Esophagus muscularis mucosa (tissue), 4 donors: ENCODE measurements at places on chromosomes 5 and 9.

- H3K27ac ChIP-seq, result no peak overlapping the region
- no peaks in the 10 kb centered on the region for H3K36me3 ChIP-seq
- no peak overlapping the region for H3K4me3 ChIP-seq
- H3K4me1 ChIP-seq, result no peaks in the 10 kb centered on the region
- no peaks in the 10 kb centered on the region for H3K27me3 ChIP-seq
- no peak for DNase-seq
These were observed 72.5 kb upstream of the DAPK1 start for GRCh38 chr9:87425202-87425601.

DNA sequence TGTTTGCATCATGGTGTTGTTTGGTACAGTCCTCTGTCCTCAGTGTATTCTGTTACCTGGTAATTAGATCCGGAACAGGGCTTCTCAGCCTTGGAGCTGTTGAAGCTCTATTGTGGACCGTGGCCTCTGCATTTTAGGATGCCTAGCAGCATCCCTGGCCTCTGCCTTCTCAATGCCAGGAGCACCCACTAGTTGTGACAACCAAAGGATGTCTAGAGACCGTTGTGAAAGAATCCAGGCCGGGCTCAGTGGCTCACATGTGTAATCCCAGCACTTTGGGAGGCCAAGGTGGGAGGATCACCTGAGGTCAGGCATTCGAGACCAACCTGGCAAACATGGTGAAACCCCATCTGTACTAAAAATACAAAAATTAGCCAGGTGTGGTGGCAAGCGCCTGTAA, 159.6 kb downstream of the CACNA1B start:
- H3K27me3 ChIP-seq, result no peaks in the 10 kb centered on the region
- no peaks in the 10 kb centered on the region for H3K36me3 ChIP-seq
- no peak overlapping the region for H3K4me3 ChIP-seq
- no peak overlapping the region for H3K27ac ChIP-seq
- DNase-seq, result no peak

DNA sequence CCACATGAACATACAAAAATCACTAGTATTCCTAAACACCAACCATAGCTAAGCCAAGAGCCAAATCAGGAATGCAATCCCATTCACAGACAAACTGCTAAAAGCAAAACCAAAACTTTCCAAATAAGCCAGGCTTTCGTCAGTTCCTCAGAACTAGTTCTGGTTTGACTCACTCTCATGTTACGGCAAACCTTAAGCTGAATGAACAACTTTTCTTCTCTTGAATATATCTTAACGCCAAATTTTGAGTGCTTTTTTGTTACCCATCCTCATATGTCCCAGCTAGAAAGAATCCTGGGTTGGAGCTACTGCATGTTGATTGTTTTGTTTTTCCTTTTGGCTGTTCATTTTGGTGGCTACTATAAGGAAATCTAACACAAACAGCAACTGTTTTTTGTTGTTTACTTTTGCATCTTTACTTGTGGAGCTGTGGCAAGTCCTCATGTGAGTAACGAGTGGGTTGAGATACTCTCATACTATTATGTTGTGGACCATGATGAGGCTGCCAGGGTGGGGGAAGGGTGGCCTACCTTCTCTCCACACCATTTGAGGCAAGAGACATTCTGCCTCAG, at the start of gene PDCD1LG2:
PDCD1LG2 (plus strand) TSS at position 172 of the 572 bp plus-strand sequence. CDS start 12,016 bp downstream, outside the sequence.
- peaks cover 14% of the 10 kb centered on the region for H3K4me1 ChIP-seq
- H3K4me3 ChIP-seq, result peak within 1 kb of the TSS; percentile 23
- DNase-seq, result no peak

DNA sequence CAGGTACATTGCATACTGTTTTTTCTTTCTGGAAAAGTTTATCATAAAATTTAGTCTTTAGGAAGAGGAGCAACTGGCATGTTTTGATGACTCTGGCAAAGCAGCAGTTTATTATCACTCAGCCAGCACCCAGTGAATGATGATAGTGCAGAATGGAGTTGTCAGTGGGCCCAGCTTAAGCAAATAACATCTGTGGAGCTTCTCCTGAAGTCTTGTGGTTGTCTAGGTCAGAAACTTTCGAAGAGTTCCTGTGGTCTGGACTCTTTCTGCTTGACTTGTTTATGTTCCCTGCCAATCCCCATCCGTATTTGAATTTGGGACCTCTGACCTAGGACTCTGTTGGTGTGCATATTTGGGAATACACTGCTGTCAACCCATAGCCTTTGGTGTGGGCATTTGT, 38.1 kb upstream of the C5orf47 start:
- H3K4me1 ChIP-seq, result peaks cover 29% of the 10 kb centered on the region
- H3K27me3 ChIP-seq, result no peaks in the 10 kb centered on the region

- H3K36me3 ChIP-seq, result no peaks in the 10 kb centered on the region
- no peak overlapping the region for H3K4me3 ChIP-seq
- no peak for DNase-seq
- no peaks in the 10 kb centered on the region for H3K4me1 ChIP-seq
These were observed 669.7 kb downstream of the MAT2B start for GRCh38 chr5:164175083-164175482.

GRCh38 chr9:95171001-95171400, 146.5 kb downstream of the FANCC start:
- no peaks in the 10 kb centered on the region for H3K27me3 ChIP-seq
- H3K4me3 ChIP-seq, result no peak overlapping the region
- peaks cover 76% of the 10 kb centered on the region for H3K4me1 ChIP-seq
- no peaks in the 10 kb centered on the region for H3K36me3 ChIP-seq
- peak overlapping the region; percentile 67 for H3K27ac ChIP-seq
- DNase-seq, result no peak

DNA sequence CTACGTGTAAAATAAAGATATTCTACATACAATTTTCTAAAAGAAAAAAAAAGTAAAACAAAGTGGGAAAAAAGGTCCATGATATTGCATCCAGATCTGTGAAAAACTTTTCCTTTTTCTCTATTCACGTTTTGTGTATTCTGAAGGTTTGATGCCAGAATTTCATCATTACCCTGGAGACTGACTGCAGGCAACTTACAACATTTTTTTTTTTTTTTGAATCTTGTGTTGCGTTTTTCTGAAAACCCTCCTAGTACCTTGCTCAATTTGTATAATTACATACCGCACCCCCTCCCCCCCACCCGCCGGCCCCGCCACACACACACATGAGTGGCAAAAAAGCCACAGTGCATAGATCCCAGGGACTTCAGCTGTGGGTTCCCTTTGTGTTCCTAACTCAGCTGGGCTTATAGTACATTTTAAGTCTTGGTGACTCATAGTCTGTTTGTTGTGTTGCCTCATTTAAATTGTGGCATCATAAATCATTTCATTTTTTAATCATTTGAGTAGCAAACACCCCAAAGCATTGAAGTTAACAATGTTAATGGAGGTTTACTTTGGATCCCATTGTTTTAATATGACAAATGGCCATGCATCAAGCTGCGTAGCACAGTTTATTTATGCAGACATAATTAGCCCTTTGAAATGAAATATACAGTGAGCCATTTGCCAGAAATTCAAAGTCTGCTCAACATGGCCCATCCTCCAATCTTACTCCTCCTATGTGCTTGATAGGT, 36.0 kb downstream of the PRDM6 start:
- peaks cover 14% of the 10 kb centered on the region for H3K4me1 ChIP-seq
- H3K27ac ChIP-seq, result no peak overlapping the region
- no peaks in the 10 kb centered on the region for H3K36me3 ChIP-seq
- DNase-seq, result no peak

GRCh38 chr5:171205375-171205774, 103.7 kb upstream of the TLX3 start:
- no peak for DNase-seq
- no peaks in the 10 kb centered on the region for H3K27me3 ChIP-seq
- no peaks in the 10 kb centered on the region for H3K36me3 ChIP-seq

GRCh38 chr5:107253246-107253645, 417.5 kb downstream of the EFNA5 start:
- H3K36me3 ChIP-seq, result no peaks in the 10 kb centered on the region
- no peak overlapping the region for H3K4me3 ChIP-seq
- no peak overlapping the region for H3K27ac ChIP-seq
- H3K4me1 ChIP-seq, result no peaks in the 10 kb centered on the region
- DNase-seq, result no peak

GRCh38 chr9:126117631-126118030, 209.0 kb upstream of the MVB12B start:
- H3K4me1 ChIP-seq, result no peaks in the 10 kb centered on the region
- H3K27me3 ChIP-seq, result no peaks in the 10 kb centered on the region
- H3K36me3 ChIP-seq, result no peaks in the 10 kb centered on the region
- H3K27ac ChIP-seq, result no peak overlapping the region

GRCh38 chr9:135379540-135380267, 99.9 kb upstream of the PPP1R26 start:
- H3K36me3 ChIP-seq, result no peaks in the 10 kb centered on the region
- no peak for DNase-seq
- H3K4me3 ChIP-seq, result no peak overlapping the region
- no peaks in the 10 kb centered on the region for H3K4me1 ChIP-seq
- no peak overlapping the region for H3K27ac ChIP-seq

GRCh38 chr5:98769959-98770208, 3.6 kb upstream of the RGMB start:
- H3K27ac ChIP-seq, result peak overlapping the region; percentile 93
- DNase-seq, result no peak
- peak overlapping the region; percentile 81 for H3K4me3 ChIP-seq
- H3K4me1 ChIP-seq, result peaks cover 38% of the 10 kb centered on the region

GRCh38 chr5:16957304-16958196, 21.5 kb upstream of the MYO10 start:
- no peak overlapping the region for H3K27ac ChIP-seq
- DNase-seq, result no peak
- no peaks in the 10 kb centered on the region for H3K27me3 ChIP-seq
- no peaks in the 10 kb centered on the region for H3K4me1 ChIP-seq

DNA sequence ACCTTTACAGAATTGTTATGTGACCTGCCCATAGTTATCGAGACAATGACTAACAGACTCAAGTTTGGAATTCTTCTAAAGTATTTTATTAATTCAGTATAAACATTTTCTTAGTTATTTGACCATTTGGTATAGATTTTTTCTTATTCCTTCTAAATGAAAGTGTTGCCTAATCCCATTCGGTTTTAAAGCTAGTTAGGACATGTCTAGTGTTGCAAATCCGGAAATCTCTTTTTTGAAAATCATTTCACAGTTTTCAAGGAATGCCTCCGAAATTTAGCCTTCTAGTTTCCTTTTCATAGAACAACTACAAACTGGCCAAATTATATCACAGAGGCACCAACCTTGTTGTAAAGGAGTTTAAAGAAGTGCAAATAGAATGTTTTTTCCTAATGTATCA, 171.8 kb downstream of the XRCC4 start:
- H3K27me3 ChIP-seq, result no peaks in the 10 kb centered on the region
- H3K27ac ChIP-seq, result no peak overlapping the region
- H3K36me3 ChIP-seq, result no peaks in the 10 kb centered on the region
- H3K4me1 ChIP-seq, result no peaks in the 10 kb centered on the region
- H3K4me3 ChIP-seq, result no peak overlapping the region

DNA sequence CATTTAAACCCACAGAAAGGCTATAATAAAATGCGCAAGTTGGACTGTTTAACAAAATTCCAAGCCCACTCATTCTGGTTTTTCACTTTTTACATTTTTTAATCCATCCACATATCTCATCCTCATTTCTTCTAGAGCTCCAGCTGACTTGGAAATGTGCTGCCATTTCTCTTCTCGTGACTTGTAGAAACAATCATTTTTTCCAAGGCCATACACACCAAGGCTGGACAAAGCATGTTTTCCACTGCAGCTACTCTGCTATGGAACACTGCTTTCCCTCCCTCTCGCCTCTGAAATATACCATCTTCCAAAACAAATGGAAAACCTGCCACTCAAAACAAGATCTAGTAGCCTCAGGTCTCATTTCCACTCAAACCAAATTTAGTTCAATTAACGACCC, 141.1 kb downstream of the ESM1 start:
- H3K27me3 ChIP-seq, result no peaks in the 10 kb centered on the region
- DNase-seq, result no peak
- no peak overlapping the region for H3K4me3 ChIP-seq

GRCh38 chr5:41191249-41191648, 22.1 kb downstream of the C6 start:
- H3K27ac ChIP-seq, result no peak overlapping the region
- H3K36me3 ChIP-seq, result no peaks in the 10 kb centered on the region
- peaks cover 6% of the 10 kb centered on the region for H3K4me1 ChIP-seq
- no peak for DNase-seq

- no peaks in the 10 kb centered on the region for H3K27me3 ChIP-seq
- peaks cover 19% of the 10 kb centered on the region for H3K4me1 ChIP-seq
- no peak for DNase-seq
- no peaks in the 10 kb centered on the region for H3K36me3 ChIP-seq
- no peak overlapping the region for H3K27ac ChIP-seq
- H3K4me3 ChIP-seq, result no peak overlapping the region
These were observed 67.5 kb downstream of the KCNIP1 start for GRCh38 chr5:170571281-170571731.

- H3K27me3 ChIP-seq, result no peaks in the 10 kb centered on the region
- H3K36me3 ChIP-seq, result no peaks in the 10 kb centered on the region
- no peaks in the 10 kb centered on the region for H3K4me1 ChIP-seq
- DNase-seq, result no peak
These were observed 19.0 kb downstream of the DMGDH start for GRCh38 chr5:79050498-79050897.

DNA sequence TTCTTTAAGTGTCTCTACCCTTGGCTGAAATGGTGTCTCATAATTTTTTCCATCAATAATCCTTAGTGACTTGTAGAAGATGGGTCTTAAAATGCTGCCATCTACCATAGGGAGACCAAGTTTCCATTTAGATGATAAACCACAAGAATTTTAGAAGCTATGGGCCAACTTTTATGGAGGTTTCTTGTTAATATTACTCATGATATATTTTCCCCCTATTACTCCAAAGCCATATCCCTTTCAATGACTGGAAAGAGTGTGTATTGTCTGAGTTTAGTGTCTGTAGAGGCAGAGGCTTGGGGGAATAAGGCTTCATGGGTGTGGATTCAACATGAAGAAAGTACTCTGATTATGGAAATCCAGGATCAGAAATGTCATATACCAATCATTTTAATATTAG, 507.3 kb upstream of the TNC start:
- no peaks in the 10 kb centered on the region for H3K27me3 ChIP-seq
- no peaks in the 10 kb centered on the region for H3K4me1 ChIP-seq
- no peak overlapping the region for H3K27ac ChIP-seq
- H3K36me3 ChIP-seq, result no peaks in the 10 kb centered on the region
- peak; percentile 5 for DNase-seq

DNA sequence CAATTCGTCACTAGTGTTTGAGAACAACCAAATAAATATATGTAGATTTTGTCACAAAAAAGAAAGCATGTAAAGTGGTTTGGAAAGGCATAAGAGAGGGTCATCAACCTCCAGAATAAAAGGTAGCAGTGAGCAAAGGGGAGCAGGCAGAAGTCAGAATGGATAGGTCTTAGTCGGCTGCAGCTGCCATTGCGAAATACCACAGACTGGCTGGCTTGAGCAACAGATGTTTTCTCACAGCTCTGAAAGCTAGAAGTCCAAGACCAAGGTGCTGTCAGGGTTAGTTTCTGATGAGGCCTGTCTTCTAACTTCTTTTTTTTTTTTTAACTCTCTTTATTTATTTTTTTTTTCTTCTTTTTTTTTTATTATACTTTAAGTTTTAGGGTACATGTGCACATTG, 208.1 kb upstream of the PIK3R1 start:
- H3K36me3 ChIP-seq, result no peaks in the 10 kb centered on the region
- no peak overlapping the region for H3K4me3 ChIP-seq
- no peak for DNase-seq
- H3K4me1 ChIP-seq, result no peaks in the 10 kb centered on the region

GRCh38 chr5:919356-920000, 26.8 kb downstream of the TRIP13 start:
- H3K4me1 ChIP-seq, result peaks cover 7% of the 10 kb centered on the region
- DNase-seq, result no peak
- H3K27me3 ChIP-seq, result no peaks in the 10 kb centered on the region
- no peak overlapping the region for H3K4me3 ChIP-seq
- H3K36me3 ChIP-seq, result no peaks in the 10 kb centered on the region

- no peaks in the 10 kb centered on the region for H3K36me3 ChIP-seq
- H3K4me3 ChIP-seq, result no peak overlapping the region
- H3K27me3 ChIP-seq, result no peaks in the 10 kb centered on the region
- DNase-seq, result no peak
- peaks cover 14% of the 10 kb centered on the region for H3K4me1 ChIP-seq
- no peak overlapping the region for H3K27ac ChIP-seq
These were observed 84.8 kb upstream of the FAM169A start for GRCh38 chr5:74950836-74951515.
